ENCODE measurements at places on chromosomes 11 and 22. TPM values are rescaled to one million over a fixed set of nuclear protein-coding genes. Genes with fewer than 3 reads are reported as not detected.
A peak's percentile ranks its signal among the peaks of the same experiment; 100 is the strongest.

The CCDC87 gene
- 0.11 TPM for total RNA-seq

The VPS51 gene
- total RNA-seq = 268 TPM

The PRG3 gene
- total RNA-seq = not detected

The CHRM1 gene
- not detected for total RNA-seq

The C11orf91 gene
- not detected for total RNA-seq

The ANKRD13D gene
- total RNA-seq = 198 TPM

The ADM gene
- 27.2 TPM for total RNA-seq

The MAFF gene
- total RNA-seq = 5.1 TPM

DNA sequence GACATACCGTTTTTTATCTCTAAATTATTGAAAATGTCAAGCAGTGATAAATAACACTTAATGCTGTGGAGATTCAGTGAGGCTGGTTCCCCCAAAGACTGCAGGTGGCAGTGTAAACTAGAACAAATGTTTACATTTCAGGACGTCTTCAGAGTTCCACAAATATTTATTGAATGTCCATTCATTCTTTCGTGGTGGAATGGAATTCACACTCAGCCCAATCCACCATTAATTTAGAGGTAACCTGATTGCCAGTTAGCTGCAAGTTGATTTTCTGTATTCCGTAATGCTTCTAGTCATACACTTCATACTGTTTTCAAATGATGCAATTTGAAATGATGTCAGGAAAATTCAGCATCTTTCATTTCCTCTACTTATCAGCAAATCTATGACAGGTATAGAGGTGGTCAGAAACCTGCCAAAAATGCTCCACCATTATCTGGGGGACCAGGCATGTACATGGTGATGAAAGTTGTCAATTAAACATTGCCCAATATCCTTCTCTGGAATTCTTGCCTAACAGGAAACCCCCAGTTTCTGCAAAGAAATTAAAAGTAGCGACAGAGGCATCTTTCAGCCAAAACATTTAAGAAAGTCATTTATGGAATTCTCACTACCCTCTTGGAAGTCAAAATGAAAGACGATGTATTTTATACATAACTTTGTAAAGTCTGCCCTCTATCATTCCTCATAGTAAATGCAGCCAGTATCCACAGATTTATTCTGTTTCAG is 94.3 kb upstream of the BMAL1 start:
- no peaks in the 10 kb centered on the region for H3K4me1 ChIP-seq
- no peak overlapping the region for H3K4me3 ChIP-seq
- no peaks in the 10 kb centered on the region for H3K27me3 ChIP-seq
- H3K36me3 ChIP-seq = no peaks in the 10 kb centered on the region
- DNase-seq = no peak

- H3K4me3 ChIP-seq = peak overlapping the region; percentile 68
- H3K27ac ChIP-seq = no peak overlapping the region
- H3K27me3 ChIP-seq = no peaks in the 10 kb centered on the region
- H3K4me1 ChIP-seq = no peaks in the 10 kb centered on the region
- DNase-seq = no peak
These were observed 1.5 kb downstream of the ME3 start for GRCh38 chr11:86670911-86671310.

DNA sequence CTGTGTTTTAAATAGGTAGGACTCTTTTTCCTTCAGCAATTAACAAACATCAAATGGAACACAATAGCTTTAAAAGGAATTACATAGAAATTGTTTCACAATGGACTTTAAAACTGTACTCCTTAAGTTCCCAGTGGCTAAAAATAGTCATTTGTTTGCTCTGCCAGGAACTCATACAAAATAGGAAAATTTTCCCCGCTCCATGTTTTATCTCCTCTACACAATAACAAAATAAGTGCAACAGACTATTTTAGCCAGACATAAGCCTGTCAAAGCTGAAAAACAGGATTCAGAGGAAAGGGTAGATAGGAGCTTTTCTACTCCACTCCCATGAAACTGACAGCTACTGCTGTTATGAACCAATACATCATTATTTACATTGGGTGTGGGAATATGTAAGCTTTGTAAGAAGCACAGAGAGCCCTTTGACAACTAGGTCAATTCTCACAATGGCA is 90.1 kb downstream of the STK33 start:
- H3K4me1 ChIP-seq = no peaks in the 10 kb centered on the region
- H3K4me3 ChIP-seq = no peak overlapping the region
- no peaks in the 10 kb centered on the region for H3K27me3 ChIP-seq
- no peak for DNase-seq

Data from naive thymus-derived CD4-positive, alpha-beta T cell (primary cell).